ENCODE measurements at places on chromosomes 5 and 9. TPM values are rescaled to one million over a fixed set of nuclear protein-coding genes. Genes with fewer than 3 reads are reported as not detected.

The TNFSF8 gene
- not detected for total RNA-seq

The FSTL4 gene
- total RNA-seq = not detected

The GPSM1 gene
- total RNA-seq = 41.3 TPM

The SSNA1 gene
- total RNA-seq = 91.4 TPM

The PCDHGA12 gene
- 3.6 TPM for total RNA-seq

The PRSS3 gene
- 5.1 TPM for total RNA-seq

The TRIM36 gene
- total RNA-seq = 5.0 TPM

The C6 gene
- total RNA-seq = not detected

The GZMA gene
- not detected for total RNA-seq

The RNF183 gene
- not detected for total RNA-seq

The PLCXD3 gene
- 0.48 TPM for total RNA-seq

The MUSK gene
- total RNA-seq = not detected

GRCh38 chr5:4929092-4929655 lies 211.0 kb upstream of the ADAMTS16 start:
- no peak for DNase-seq

GRCh38 chr5:133821311-133821741 lies 147.1 kb downstream of the C5orf15 start:
- no peak for DNase-seq

DNA sequence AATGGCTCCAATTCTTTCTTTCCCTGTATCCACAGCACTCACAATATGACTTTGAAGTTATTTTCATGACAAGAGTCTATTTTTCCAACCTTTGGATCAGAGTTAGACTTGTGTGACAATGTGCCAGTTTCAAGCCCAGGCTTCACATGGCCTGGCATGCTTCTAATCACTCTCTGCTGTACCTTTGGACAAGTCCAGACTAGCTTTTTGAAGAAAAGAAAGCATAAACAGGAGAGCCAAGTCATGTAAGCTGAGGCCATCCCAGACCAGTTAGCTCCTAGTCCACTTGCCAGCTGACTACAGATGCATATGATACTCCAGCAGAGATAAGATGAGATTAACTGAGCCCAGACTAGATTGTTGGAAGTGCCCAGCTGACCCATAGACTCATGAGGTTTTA lies 513.6 kb upstream of the C9orf72 start:
- DNase-seq = no peak

DNA sequence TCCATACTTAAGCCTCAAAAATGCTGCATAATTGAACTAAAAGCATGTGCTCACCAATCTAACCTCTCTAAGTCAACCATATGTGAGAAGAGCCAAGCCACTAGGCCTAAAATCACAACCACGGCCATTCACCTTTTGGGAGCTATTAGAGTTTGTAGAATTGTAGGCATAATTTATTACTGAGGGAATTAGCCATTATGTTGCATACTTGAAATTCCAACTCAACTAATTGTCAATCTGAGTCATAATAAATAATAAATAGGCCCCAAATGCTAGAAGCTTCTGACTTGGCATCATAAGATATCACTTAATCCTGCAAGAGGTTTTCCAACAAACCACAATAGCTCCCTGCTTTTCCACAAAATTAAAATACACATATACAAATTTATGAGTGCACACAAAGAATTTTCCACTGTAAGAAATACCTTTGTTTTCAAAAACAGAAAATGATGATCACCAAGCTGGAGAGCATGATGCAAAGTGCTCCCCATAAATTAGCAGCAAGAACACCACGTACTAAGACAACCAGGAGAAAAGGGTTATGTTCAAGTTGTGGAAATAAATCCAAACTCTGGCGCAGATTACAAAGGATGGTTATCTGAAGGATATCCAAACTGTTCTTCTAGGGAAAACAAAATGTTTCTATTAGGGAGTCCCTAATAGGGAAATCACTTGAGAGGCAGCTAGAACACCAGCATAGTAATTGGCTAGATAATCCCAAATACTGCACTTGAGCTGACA lies 250.0 kb upstream of the SLC30A5 start:
- DNase-seq = no peak

- DNase-seq = no peak
Observed at GRCh38 chr5:75055727-75056144, 3.4 kb upstream of the GCNT4 start.

- DNase-seq = no peak
Observed at GRCh38 chr9:3526997-3527940, 1.5 kb upstream of the RFX3 start.

- DNase-seq = no peak
Observed at GRCh38 chr5:74500110-74500917, 140.2 kb downstream of the ENC1 start.

DNA sequence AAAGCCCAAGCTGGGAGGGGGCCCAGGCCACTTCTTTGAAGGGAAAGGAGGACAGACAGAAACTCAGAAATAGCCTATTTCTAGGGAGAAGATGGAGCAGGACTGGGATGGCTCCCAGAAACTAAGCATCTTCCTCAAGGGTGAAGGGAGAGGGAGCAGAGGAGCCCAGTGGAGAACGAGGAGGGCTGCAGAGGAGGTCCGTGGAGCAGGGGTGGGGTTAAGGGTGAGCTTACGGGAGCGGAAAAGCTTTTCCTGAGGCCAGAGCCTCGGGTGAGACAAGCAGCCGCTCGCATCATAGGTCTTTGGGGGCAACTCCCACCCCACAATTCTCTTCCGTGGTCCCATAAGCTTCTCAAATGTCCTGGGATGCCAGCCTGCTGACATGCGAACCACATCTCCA lies 127.1 kb upstream of the PHYKPL start:
- no peak for DNase-seq

DNA sequence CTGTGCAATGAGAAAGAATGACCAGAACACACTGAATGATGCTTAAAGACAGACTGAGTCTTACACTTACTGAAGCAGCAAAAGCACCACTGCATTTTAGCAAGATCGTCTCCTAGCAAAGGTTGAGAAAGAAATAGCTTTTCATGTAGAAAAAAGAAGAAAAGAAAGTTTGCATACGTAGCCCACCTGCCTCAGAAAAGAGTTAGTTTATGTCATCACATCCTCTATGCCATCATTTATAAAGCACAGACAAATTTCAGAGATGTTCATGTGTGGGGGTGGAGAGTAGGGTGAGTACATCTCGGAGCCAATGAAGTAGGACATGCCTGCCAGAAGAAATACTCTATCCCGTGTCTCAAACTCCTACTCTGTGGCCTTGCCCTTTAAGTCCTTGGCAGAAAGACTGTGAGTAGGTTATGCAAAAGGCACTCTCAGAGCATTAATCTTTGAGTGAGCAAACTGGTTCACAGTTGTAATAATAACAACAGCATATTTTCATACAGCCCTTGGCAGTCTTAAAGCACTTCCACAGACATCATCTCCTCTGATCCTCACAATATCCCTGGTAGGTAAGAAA lies 22.4 kb downstream of the NRG2 start:
- DNase-seq = no peak

- no peak for DNase-seq
Observed at GRCh38 chr5:159212657-159213462, 3.5 kb upstream of the RNF145 start.

GRCh38 chr5:19261879-19262278 lies 726.1 kb downstream of the CDH18 start:
- DNase-seq = no peak

GRCh38 chr9:97271292-97271691 lies 36.2 kb upstream of the CCDC180 start:
- no peak for DNase-seq

GRCh38 chr5:73160239-73160671 lies 12.7 kb upstream of the TMEM174 start:
- DNase-seq = no peak

DNA sequence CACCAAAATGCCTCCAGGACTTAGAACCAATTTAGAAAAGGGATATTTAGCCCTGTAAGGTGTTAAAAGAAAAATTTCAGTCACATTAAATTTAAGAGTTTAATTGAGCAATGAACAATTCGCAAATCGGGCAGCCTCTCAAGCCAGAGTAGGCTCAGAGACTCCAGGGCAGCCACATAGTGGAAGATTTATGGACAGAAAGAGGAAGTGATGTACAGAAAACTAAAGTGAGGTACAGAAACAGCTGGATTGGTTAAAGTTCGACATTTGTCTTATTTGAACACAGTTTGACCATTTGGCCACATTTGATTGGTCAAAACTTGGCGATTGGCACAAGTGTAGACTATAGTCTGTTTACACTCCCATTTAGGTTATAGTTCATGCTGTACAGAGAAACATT lies 525.9 kb upstream of the ZNF608 start:
- DNase-seq = no peak

GRCh38 chr5:131379723-131380122 lies 115.9 kb downstream of the CDC42SE2 start:
- peak; percentile 66 for DNase-seq

GRCh38 chr5:151618907-151619306 lies 27.8 kb upstream of the FAT2 start:
- no peak for DNase-seq

DNA sequence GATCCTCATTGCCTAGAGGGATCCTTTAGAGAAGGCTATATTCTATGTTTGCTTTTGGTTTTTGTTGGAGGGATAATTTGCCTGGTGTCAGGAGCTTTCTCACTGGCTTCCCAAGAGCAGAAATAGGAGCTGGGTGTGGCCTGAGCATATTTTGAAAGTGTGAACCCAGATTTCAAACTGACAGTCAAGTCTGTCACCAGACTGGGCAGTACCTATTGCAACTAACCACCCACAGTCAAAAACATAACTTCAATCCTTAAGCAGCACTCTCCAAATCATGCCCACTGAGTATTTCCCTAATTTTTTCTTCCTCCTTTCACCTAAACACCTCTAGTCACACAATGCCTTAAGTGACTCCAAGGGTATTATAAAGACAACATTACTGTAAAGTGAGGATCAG lies 278.4 kb downstream of the EBF1 start:
- no peak for DNase-seq

GRCh38 chr5:135650081-135650480 lies 71.3 kb upstream of the CXCL14 start:
- no peak for DNase-seq

DNA sequence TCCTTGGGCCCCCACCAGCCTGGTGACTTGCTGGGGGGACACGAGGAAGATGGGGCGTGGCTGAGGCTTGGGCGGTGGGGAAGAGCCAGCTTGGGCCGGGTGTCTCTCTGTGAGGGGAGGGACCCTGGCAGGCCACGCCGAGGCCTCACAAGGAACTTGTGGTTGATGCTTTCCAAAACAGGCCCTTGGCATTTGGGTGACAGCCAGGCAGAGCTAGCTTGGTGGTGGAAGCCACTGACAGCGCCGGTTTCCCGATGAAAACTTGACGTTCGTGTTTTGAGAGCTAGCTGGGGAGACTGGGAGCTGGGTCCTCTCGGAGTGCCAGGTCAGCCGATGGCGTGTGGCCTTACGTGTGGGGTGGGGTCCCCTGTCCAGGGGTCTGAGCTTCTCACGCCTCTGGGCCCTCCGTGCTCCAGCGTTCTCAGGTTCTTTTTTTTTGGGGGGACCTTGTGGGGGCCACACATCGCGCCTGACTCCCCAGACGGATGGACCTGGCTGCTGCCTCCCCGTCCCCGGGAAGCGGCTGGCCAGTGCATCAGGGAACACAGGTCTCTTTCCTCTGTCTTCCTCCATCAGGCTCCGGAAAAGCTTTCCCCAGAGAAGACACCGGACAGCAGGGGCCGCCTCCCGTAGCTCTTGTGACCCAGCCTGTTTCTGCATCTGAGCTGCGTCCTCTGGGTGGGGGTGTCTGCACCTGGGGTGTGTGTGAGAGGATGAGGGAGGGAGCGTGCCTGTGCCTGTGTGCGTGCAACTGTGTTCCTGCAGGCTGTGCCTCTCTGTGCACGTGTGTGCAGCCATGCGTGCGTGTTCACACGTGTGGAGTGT lies 129.3 kb upstream of the LPCAT1 start:
- DNase-seq = no peak

DNA sequence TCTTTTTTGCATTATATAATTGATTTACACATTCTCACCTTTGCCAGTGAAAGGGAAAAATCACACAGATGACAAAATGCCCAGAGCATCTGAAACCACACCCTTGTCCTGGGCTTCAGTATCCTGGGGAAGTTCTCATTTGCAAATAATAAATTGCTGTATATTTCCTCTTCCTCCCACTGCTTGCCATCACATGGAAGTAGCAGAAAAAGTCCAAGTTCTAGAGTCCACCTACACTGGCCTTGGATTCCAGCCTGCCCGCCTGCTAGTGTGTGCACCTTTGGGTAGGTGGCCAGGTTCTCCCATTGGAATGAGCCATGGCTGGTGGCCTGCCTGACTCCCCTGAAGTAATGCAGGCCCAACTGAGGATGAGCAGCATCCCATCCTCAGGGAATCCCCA lies 149.4 kb downstream of the GADD45G start:
- no peak for DNase-seq

- DNase-seq = peak; percentile 19
Observed at GRCh38 chr5:35089334-35090314, 41.9 kb upstream of the AGXT2 start.
